Tibial nerve (tissue), 4 donors: ENCODE measurements at places on chromosomes 16 and 17. TPM values are rescaled to one million over a fixed set of nuclear protein-coding genes. Genes with fewer than 3 reads are reported as not detected.

DNA sequence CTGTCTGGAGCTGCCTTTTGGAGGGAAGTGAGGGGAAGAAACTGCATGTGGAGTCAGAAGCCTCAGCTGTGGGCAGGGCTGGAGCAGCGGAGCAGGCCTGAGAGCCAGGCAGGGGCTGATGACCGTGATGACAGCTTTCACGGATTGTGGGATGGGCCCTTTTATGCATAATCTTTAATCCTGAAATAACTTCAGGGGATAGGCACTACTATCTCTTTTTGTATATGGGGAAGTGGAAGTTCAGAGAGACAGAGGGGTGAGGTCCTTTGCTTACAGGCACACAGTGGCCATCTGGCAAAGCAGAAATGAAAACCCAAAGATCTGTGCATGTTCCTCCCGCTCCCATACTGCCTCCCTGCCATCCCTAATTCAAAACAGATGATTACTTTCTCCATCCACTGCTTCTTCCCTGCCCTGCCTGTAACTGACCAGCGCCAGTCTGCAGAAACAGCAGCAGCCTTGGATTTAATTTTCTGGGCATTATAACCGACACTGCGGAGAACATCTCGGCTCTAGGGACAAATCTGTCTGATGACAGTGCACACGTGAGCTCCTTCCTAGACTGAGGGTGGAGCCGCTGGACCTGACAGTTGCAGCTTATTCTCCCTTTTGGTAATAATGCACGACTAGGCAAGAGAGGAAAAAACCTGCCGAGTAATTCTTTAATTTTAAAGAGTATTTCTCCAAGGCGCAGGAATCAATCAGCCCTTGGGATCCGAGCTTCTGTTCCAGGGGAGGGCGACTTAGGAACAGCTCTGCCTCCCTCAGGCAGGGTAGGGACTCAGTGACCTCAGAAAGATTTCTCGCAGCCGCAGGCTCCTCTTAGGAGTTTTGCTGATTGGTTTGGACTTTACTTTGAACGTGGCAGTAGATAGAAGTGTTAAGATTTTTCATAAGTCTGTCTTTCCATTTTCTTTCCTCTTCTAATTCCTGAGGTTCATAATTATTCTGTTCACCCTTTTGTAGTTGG is 95.4 kb downstream of the UTP18 start:
- H3K27ac ChIP-seq: no peak overlapping the region
- H3K4me3 ChIP-seq: no peak overlapping the region
- H3K27me3 ChIP-seq: no peaks in the 10 kb centered on the region
- no peak for DNase-seq

GRCh38 chr17:4843321-4844000 is 10.3 kb downstream of the MINK1 start:
- peak overlapping the region; percentile 60 for H3K27ac ChIP-seq
- no peaks in the 10 kb centered on the region for H3K36me3 ChIP-seq
- no peaks in the 10 kb centered on the region for H3K27me3 ChIP-seq
- no peak for DNase-seq

- H3K36me3 ChIP-seq: no peaks in the 10 kb centered on the region
- no peak overlapping the region for H3K27ac ChIP-seq
- H3K27me3 ChIP-seq: no peaks in the 10 kb centered on the region
- no peaks in the 10 kb centered on the region for H3K4me1 ChIP-seq
- H3K4me3 ChIP-seq: no peak overlapping the region
- no peak for DNase-seq
These were observed 21.6 kb downstream of the CTU2 start for GRCh38 chr16:88727871-88728270.

- H3K4me1 ChIP-seq: peaks cover 8% of the 10 kb centered on the region
- H3K27ac ChIP-seq: no peak overlapping the region
- no peak for DNase-seq
- no peaks in the 10 kb centered on the region for H3K36me3 ChIP-seq
- H3K27me3 ChIP-seq: no peaks in the 10 kb centered on the region
These were observed 4.9 kb upstream of the RAB11FIP4 start for GRCh38 chr17:31386542-31387075.

- H3K4me3 ChIP-seq: no peak overlapping the region
- H3K4me1 ChIP-seq: peaks cover 28% of the 10 kb centered on the region
- H3K27ac ChIP-seq: no peak overlapping the region
- no peak for DNase-seq
- peaks cover 25% of the 10 kb centered on the region for H3K27me3 ChIP-seq
These were observed 12.7 kb upstream of the ARHGAP23 start for GRCh38 chr17:38415250-38416194.

GRCh38 chr16:66601471-66601870 is 3.0 kb upstream of the CMTM3 start:
- no peak for DNase-seq
- H3K4me1 ChIP-seq: no peaks in the 10 kb centered on the region
- no peak overlapping the region for H3K4me3 ChIP-seq

DNA sequence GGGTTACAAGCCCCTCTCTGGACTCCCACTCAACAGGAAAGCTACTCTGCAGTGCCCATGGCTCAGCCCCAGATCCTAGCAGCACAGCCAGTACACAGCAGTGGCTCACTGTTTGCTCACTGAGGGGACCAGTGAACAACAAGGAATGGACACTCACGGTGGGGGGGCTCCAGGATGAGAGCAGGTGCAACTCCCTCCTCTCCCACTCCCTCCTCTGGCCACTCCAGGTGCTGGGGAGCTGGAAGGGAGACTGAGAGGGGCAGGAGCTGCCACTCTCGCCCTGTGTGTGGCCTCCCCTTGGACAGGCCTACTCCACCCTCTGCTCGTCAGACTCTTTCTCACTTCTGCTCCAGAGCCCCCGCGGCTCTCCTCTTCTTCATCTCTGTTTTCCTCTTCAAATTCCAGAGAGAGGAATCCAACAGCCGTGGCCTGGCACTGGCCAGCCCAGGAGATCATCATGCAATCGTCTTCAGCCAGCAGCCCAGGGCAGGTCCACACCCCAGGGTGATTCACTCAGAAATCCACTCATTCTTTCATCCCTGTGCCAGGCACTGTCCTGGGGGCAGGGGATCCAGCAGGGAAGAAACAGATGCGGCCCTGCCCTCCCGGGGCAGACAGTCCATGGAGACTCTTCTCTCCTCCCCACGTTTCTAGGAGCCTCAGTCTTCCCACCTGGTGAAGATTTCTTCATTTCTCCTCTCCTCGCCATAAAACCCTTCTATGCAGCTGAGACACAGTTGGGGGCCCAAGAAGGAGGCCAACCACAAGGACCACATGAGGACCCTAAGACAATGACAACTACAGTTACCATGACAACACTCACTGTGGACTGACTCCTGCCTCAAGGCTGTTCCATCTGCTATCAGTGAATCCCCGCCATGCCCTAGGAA is 30.7 kb downstream of the CFAP20 start:
- H3K36me3 ChIP-seq: no peaks in the 10 kb centered on the region
- no peaks in the 10 kb centered on the region for H3K4me1 ChIP-seq
- no peaks in the 10 kb centered on the region for H3K27me3 ChIP-seq
- H3K4me3 ChIP-seq: no peak overlapping the region
- H3K27ac ChIP-seq: no peak overlapping the region
- DNase-seq: no peak

SBK1 gene
- total RNA-seq: not detected
